ENCODE measurements at places on chromosomes 1 and 21.

- no peak for DNase-seq
Measured at GRCh38 chr21:38820471-38821239, 14.9 kb downstream of the ETS2 start.

DNA sequence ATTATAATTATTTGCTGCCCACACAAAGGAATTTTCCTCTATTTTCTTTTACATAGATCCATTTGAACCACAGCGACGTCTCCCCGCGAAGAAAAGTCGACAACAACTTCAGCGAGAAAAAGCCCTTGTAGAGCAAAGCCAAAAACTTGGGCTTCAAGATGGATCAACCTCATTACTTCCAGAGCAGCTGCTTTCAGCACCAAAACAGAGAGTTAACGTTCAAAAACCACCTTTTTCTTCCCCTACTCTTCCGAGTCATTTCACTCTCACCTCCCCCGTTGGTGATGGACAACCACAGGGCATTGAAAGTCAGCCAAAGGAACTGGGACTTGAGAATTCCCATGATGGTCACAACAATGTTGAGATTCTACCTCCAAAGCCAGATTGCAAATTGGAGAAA, 7.2 kb downstream of the GORAB start:
- DNase-seq: no peak

GRCh38 chr21:41054018-41054578, 113.9 kb upstream of the BACE2 start:
- DNase-seq: no peak

DNA sequence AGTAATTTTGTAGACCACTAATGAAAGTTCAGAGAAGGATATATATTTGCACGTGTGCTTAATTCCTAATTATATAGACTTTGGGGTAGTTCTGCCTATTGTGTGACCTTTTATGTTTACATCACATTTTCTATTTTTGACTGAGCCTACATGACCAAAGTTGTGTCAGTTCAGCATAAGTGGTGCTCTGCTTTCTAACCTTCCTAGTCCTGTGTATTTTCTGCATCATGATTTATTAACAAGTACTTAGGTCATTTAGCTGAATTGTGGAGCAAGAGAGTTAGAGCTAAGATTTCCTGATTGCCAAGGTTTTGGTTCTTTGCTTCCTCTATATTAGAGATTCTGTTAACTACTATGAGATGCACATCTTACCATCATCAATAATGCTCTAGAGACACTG, 176.0 kb downstream of the C1orf21 start:
- DNase-seq: no peak

DNA sequence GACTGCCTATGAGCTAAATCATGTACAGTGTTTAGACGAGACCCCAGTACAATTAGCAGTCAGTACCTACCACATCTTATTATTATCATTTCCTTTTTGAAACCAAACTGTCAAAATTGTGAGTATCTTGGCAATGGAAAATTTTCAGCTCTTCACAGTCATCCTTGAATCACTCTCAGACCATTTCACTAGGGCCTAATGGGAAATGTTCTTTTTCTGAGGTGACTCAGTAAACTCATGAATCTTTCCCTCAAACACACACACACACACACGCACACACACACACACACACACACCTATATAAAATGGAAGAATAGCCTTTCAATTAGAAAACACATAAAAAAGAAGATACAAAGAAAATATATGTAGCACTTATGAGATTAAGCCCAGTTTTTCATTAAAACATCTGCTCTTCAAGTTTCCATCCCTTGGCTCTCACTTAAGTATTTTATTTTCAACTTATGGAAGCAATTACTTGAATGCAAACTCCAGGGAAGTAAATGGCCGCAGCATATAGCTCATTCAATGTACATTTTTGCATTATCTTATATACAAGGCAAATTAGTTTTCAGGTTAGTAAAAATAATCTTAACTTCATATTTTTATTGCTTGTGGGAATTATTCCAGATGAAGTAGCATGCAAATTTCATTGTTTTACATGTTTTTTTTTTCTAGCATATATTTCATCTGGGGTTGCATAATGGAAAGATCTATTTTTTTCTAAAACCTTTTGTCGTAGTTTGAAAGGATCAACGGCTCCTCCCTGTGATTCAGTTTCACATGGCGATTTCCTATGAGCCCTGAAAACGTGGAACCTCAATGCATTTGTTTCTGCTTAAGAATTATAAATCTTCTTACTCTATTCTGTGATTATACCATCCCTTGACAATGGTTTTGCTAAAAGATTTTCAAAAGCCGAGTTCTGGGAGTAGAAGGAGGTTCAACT, 46.3 kb upstream of the TMPRSS15 start:
- DNase-seq: no peak

- DNase-seq: no peak
Measured at GRCh38 chr1:183778045-183778444, 26.9 kb upstream of the RGL1 start.

DNA sequence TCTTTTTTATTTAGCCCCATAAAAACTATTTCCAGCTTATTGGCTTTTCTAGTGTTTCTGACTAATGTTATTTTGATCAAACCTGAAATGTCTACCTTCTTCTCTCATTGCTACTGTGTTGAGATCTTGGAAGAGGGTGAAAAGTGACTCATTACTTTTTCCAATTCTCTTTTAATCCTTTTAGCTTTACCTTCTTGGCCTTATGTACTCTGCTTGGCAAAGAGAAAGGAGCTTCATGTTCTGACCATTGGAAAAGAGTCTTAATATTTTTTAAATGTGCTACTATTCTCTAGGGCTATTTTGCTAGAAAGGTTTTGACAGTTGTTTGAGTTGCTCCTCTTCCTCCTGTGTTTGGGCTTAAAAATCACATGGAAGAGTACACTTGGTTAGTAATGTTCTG, 97.8 kb upstream of the CHODL start:
- DNase-seq: no peak

Measured in stimulated activated CD4-positive, alpha-beta T cell treated with anti-CD3 and anti-CD28 coated beads, Interleukin-12 subunit alpha, Interleukin-12 subunit beta, amount 100 ng/mL, for 48 hours (primary cell).